ENCODE measurements at places on chromosomes 13 and 19.

GRCh38 chr13:34000955-34001354 lies 183.0 kb downstream of the RFC3 start:
- DNase-seq: no peak

- no peak for DNase-seq
These were observed 108.3 kb downstream of the DOCK9 start for GRCh38 chr13:98869408-98870090.

GRCh38 chr13:41960637-41961465 lies at the start of gene VWA8:
Gene VWA8, minus strand, starts transcription at chr13:41961109. Its CDS starts 94 bp downstream, at chr13:41961015.
- DNase-seq: peak; percentile 57

GRCh38 chr19:5903056-5903623 lies 450 bp downstream of the NDUFA11 start:
- no peak for DNase-seq

All from neuronal stem cell (in vitro differentiated cells).